ENCODE measurements at places on chromosomes 3 and 15. TPM values are rescaled to one million over a fixed set of nuclear protein-coding genes. Genes with fewer than 3 reads are reported as not detected.

The LDHAL6B gene
- total RNA-seq: not detected

DNA sequence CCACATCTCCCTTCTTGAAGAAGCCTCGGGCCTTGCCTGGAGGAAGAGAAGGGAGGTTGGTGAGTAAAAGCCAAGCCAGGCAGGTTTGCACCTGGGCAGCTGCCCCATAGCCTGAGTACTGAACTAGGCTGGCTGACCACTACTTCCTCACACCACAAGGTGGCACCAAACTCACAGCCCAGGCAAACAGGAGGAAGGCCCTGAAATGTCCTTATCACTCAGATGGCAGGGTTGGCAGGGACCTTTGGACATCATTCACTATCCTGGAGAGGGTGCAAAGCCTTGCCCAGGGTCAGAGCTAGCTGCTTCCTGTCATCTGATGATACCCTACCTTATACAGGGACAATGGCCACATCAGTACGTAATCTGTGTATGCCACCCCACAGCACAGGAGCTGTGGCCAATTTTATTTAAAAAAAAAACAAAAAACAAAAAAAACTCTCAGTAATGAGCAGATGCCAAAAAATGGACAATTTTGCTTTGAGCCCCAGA is 2.2 kb upstream of the GRAMD2A start:
- peaks cover 6% of the 10 kb centered on the region for H3K4me1 ChIP-seq
- peaks cover 2% of the 10 kb centered on the region for H3K27me3 ChIP-seq
- H3K36me3 ChIP-seq: peaks cover 63% of the 10 kb centered on the region
- H3K4me3 ChIP-seq: no peak overlapping the region
- H3K27ac ChIP-seq: no peak overlapping the region

DNA sequence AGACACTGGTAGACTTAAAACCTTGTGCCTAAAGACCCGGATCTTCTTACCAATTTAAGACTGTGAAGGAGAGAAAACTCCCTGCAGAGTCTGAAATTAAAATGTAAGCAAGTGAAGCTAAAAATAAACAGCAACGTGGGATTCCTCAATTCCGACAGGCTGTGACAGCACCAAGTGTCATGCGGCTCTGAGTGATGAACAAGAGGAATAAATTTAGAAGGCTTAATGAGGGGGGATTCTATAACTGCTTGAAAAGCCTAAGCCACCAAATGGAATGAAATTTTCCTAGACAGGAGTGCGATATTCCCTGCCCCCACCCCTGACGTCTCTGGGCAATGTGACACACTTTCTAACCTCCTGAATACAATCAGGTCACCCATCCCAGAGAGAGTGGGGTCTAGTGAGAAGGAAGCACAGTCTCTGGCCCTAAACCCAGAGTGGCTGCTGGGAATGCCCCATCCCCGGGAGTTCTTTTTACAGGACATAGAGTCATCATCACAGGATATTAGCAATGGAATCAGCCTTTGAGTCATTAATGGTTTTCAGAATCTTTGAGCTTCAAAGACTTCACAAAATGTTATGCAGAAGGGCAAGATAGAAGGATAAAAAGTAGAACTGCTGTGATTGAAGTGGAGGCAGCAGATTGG is 114.3 kb downstream of the EDEM1 start:
- no peaks in the 10 kb centered on the region for H3K36me3 ChIP-seq
- H3K4me3 ChIP-seq: no peak overlapping the region
- DNase-seq: no peak
- no peaks in the 10 kb centered on the region for H3K4me1 ChIP-seq
- H3K27ac ChIP-seq: no peak overlapping the region

DNA sequence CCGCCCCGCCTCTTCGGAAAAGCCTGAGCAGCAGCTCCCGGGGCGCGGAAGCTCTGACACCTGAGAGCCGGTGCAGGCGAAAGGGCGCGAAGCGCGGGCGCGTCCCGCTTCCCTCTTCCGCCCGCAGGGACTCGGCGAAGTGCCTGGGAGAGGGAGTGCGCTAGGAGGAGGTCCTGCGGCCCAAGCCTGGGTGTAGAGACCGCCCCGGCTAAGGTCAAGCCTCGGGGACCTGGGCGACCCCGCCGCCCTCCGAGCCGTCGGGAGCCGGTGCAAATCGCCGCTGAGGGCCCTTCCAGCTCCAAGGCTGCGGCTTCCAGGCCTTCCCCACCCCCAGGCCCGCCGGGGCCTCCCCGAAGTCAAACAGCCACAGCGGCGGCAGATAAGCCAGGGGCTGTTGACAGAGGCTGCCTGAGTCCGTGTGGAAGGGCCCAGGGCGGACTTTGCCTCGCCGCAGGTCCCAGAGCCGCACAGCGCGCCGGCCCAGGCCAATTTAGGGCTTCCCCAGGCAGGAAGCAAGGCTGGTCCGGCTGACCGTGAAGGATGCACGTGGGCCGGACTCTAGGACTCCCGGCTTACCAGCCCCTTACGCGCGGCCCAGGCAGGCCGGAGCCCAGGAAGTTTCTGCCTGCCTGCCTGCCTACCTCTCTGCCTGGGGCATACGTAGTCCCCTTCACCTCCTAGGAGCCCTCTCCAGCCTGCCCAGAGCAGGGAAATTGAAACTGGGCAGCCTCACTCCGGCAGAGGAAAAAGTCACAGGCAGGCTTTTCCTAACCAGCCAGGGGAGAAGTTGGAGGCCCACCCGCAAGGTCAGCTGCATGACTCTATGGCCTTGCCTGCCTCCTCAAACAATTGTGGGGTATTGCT is 2.3 kb downstream of the ITPKA start:
- H3K36me3 ChIP-seq: no peaks in the 10 kb centered on the region
- peaks cover 36% of the 10 kb centered on the region for H3K4me1 ChIP-seq
- DNase-seq: no peak
- H3K27ac ChIP-seq: no peak overlapping the region
- H3K4me3 ChIP-seq: no peak overlapping the region
- H3K27me3 ChIP-seq: peaks cover 60% of the 10 kb centered on the region
